Astrocyte of the cerebellum (primary cell): ENCODE measurements at places on chromosomes 6 and 20.

GRCh38 chr6:121858310-121858709, 422.9 kb downstream of the GJA1 start:
- no peak for DNase-seq

- no peak for DNase-seq
Measured at GRCh38 chr6:119739769-119740168, 390.2 kb upstream of the MAN1A1 start.

DNA sequence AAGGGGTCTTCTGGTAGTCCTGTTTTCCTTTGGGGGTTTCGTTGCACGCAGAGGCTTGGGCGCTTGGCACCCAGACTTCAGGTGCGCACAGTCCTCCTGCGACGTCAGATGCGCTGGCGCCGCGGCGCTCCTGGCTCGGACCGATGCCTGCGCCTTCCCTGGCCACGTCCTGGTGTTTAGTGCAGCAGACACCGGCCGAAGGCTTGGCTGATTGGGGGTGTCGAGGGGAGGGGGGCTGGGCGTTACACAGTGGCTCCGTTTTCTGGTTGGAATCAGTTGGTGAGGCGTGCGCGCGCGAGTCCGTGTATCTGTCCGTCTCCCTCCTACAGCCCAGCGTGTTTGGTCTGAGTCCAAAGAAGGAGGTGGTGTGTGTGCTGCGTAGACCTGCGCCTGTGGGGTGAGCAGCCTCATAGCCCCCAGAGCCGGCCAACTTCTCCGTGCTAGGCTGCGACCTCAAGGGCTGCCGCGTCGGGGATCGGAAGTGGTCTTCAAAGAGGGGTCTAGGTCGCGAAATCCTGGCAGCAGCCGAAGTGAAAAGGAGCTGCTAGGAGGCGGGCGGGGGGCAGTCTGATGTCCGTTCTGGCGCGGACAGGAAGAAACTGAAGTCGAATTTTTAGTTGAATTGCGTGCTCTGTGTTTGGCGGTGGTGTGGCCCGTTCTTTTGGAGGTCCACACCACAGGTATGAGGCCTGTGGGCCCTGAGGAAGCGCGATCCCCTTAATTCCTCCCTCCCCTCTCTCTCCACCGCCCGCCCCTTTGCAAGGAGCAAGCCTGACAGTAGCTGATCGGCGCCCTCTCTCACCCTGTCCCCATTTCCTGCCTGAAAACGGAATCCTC, 1.5 kb downstream of the SYNDIG1 start:
- DNase-seq = no peak

GRCh38 chr6:44715925-44716324, 328.4 kb downstream of the CDC5L start:
- no peak for DNase-seq

DNA sequence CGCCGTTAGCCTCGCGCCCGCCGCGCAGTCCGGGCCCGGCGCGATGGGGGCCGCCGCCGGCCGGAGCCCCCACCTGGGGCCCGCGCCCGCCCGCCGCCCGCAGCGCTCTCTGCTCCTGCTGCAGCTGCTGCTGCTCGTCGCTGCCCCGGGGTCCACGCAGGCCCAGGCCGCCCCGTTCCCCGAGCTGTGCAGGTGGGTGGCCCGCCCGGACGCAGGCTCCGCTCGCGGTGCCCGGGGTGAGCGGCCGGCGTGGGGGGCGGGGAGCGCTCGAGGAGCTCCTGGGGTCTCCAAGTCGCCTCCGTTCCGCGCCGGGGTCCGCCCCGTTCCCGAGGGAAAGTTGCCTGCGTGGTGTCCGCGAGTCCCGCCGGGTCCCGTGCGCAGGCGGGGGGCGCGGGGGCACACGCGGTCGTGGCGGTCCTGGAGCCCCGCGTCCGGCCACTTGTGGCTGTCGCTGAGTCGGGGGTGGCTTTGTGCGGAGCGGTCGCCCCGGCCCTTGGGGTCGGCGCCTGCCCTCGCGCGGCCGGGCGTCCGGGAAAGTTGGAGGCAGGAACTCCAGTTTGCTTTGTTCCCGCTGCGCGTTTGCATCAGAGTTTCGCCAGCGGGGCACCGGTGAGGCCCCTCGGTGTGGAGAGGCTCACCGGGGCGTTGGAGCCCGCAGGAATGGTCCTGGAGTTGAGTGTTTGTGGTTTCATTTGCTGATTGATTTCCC, 476 bp downstream of the IGF2R start:
- DNase-seq = no peak

DNA sequence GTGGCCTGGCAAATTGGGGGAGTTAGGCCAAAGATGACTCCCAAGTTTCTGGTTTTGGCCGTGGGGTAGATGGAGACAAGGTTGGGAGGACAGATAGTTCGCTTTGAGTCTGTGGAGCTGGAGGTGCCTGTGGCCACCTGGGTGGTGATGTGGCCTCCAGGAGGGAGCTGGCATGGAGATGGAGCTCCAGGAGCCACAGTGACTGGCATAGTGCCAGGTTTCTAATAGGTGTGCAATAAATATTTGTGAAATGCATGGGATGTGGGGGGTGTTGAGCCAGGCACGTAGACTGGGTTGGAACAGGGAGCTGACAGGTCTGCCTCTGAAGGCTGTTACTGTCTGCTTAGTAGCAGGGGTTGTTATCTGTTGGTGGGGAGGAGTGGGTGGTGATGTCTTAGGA, 102.7 kb downstream of the PAX1 start:
- no peak for DNase-seq

- DNase-seq = no peak
Measured at GRCh38 chr20:56730996-56731395, 101.9 kb downstream of the TFAP2C start.

DNA sequence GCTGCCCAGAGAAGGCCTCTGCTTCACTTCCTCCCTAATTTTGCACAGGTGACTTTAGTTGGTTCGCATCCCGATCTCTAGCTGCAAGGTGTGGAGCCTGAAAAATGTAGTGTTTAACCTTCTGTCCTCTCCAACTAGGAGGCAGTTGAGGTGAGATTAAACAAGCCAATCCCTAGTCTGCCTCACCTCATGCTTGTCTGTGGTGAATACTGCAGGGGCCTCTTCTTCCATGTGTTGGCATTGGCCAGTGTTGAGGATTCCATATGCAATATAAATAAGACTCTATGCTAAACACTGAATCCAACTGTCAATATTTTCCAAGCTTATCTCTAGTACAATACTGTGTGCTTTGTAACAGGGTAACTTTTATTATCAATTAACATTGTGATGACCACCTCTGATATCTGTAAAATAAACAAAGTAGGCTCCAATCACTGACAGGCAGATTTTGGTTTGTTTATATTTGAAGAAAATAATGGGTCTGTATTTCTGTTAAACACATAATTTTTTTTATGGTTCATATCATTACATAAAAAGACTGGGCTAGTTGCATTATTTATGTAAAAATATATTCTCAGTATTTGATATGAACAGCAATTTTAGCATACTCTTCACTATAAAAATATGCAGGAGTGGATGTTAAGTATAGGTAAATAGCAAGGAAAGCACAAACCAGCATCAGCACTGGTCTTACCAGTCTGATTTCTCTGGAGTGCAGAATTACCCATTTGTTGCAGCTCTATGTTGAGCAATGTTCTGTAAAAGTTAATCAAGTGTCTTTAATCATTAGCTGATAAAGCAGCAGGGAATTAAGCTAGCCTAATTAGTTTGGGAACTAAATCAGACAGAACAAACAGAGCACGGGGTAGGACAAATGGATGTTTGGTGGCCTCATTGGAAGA, 74.0 kb downstream of the ANKRD6 start:
- DNase-seq = no peak

GRCh38 chr20:62884556-62884955, 22.9 kb upstream of the TCFL5 start:
- DNase-seq = no peak

DNA sequence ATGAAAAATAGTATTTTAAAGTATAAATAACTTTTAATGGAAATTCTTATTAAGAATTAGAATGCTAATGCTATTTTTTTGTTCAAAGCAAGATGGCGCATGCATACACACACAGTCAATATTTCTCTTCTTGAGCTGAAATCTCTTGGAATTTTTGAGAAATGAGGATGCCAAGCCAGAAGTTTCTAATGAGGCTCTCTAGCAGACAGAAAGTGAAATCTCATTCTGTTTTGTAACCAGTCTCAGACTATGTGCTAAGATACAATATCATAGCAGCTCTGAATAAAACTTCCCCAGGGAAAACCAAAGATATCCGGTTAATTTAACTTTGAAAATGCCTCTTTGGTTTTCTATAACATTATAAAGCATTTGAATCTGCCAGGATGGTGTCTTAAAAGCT, 97.2 kb upstream of the HDAC2 start:
- no peak for DNase-seq

DNA sequence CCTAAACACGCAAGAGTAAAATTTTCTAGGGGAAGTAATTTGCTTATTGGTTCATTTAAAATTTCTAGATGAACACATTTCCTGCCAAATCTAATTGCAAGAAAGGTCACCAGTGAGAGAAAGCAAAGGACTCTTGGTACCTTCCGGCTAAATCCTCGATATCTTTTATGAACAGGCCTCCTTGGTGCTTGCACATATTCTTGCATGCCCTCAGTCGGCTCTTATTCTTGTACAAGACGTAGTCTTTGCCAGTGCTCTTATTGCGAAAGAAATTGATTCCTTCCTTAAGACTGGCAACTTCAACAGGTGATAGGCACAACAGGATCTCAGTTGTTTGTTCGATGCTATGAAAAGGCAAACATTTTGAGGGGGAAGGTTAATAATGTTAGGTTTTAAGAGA, 141.7 kb upstream of the CARMIL1 start:
- no peak for DNase-seq

- DNase-seq = peak; percentile 35
Measured at GRCh38 chr6:1995636-1996035, 249.8 kb downstream of the GMDS start.

GRCh38 chr6:154438882-154439415, 71.5 kb downstream of the CNKSR3 start:
- DNase-seq = no peak

DNA sequence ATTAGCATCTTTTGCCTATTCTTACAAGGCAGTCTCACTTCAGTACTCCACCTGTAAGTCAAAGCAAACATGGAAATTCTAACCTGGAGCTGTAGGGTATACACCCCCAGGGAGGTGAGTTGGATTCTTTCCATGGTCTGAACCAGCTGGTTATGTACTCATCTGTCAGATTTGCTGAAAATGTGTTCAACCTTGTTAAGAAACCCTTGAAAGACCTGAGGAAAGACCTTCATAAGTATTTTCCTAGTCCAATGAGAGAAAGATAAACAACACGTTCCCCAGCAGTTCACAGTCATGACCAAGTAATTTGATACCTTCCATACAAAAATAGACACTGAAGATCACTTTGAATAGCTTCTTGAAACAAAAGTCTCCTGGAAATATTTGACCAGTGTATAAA, 42.5 kb downstream of the ID4 start:
- DNase-seq = no peak

- DNase-seq = no peak
Measured at GRCh38 chr20:47019121-47019824, 124.6 kb downstream of the EYA2 start.

GRCh38 chr20:33000802-33001466, 3.3 kb downstream of the SUN5 start:
- DNase-seq = no peak

DNA sequence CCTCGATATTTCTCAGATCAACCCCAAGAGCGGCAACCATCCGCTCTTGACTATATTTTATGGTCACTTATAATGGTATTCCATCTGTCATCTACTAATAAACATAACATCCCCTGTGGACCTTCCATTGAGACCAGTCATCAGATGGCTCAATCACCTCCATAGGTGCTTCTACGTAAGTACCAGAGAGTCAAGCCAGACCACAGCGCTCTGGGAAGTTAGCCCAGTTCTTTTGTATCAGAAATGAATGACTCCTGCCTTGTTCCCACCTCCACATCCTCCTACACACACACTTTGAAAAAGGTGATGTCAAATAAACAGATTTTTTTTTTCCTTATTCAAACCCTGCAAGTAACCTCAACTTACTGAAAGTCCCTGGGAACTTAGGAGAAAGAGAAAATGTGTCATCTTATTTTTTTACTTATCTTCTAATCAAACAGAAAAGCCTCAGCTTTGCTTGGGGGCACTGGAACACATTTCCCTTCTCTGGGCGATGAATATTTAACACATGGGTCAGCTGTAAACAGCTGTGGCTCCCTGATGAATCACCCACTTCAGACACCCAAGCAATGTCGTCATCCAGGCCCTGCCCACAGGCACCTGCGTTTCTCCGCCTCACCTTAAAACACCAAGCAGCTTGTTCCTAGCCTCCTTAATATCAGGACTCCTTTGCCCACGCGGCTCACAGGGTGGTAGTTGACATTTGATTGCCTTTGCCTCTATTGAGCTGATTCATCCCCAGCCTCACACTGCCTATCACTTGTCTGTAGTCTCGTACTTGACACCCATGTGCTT, 121.4 kb upstream of the LY86 start:
- no peak for DNase-seq

- DNase-seq = no peak
Measured at GRCh38 chr6:74161380-74161779, 465.4 kb downstream of the CD109 start.

- DNase-seq = no peak
Measured at GRCh38 chr6:158290659-158291058, 21.6 kb upstream of the TULP4 start.
